ENCODE measurements at places on chromosomes 6 and 20.
A peak's percentile ranks its signal among the peaks of the same experiment; 100 is the strongest.

- DNase-seq: no peak
These were observed 524.5 kb downstream of the BMP2 start for GRCh38 chr20:7291946-7292345.

DNA sequence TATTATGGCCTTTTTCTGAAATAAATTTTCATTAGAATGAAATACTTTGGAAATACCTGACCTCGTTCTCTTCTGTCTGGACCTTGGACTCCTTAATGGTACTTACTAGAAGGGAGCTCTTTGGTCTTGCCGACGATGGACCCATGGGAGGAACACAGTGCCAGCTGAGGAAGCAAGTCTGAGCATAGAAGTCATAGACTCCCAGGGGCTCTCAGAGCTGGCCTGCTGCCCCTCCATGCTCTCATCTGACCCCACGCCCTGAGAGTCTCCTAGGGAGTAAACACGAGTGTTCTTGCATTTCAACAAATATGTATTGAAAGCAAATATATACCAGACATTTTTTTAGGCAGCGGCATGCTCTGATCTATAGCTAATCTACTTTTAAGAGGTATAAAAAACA is 87.8 kb downstream of the PLEKHG1 start:
- no peak for DNase-seq

DNA sequence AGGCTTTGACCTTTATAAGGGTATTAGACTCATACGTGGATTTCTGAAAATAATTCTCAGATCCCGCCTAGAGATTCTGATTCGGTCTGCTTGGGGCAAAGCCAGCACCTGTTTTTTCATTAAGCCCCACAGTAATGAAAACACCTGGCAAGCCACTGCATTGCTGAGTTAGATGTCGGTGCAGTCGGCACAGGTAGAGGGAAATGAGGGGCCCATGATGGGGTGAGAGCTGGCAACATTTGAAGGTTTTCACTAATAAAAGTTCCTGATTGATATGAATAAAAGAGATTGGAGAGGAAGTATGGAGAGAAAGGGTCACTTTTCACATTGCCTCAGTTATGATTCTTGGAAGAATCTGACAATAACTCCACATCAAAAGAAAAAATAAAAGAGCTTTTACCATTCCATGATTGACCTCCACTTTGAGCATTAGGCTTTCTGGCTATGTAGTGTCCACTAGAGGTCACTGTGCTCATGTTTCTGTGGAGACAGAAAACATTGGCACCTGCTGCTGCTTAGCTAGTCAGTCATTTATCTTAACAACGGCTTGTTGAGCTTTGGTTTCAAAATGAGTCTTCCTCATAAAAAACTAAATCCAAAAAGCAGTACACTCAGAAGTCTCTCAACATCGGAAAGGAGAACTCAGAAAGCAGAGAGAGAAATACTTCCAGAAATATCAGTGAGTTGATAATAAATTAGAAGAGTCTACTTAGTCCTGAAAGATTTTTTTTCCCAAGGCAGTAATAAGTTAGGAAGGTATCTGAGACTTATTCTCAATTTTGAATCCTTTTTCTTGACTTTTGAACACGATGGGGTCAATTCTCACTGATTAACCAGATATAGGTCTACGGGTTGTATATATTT is 53.3 kb upstream of the KLHL31 start:
- DNase-seq: peak; percentile 69

DNA sequence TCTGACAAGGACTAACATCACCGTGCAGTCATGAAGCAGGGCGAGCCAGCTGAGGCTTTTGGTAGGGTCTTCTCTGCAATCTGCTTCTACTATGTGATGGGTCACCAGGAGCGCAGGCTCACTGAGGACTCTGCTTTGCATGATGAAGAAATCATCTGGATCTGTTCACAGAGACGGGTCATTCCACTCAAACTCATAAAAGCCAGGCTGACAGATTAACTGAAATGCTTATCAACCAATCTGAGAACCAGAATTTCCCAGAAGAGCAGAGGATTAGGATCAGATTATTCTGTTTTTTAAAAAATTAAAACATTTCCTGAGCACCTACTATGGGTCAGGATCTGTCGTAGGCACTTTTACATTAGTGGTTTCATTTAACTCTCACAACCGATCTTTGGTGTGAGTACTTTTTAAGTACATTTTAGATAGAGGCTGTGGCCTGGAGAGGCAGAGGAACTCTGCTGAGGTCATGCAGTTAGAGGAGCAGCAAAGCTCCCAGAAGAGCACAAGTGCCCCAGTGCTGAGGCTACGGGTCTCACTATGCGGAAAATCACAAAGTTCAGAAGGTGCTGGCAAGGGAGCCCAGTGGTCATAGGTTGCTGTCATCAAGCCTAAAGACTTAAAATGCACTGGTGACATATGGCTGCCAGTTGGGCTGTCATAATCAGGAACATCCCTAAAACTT is 109.1 kb downstream of the BACH2 start:
- DNase-seq: no peak

DNA sequence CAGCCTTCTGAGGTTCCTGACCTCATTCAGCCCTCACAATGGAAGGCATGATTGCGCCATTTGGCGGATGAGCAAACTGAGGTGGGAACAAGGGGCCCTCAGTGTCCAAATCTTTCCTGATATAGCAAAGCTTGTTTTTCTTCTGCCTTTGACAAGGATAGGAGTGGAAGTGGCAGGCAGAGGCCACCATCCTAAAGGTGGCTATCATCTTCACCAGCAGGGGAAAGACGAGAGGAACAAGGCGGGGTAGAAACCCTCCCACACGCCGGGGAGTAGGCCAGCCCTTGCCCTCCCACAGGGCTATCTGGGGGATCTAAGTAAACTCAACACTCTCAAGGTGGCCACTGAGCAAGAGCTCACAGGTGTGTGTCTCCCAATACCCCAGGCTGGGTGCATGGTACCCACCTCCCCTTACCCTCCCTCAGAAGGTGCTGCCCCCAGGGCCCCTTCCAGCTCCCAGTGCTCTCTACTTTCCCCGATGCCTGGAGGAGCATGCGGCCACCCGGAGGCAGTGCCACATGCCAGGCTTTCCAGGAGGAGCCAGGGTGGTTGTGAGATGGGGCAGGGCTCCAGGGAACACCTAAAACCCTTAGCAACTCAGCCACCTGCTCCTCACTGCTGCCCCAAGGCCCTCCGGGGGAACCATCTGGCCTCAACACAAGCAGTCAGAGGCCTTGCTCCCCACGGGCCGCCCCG is 11.2 kb downstream of the SPDEF start:
- DNase-seq: no peak

DNA sequence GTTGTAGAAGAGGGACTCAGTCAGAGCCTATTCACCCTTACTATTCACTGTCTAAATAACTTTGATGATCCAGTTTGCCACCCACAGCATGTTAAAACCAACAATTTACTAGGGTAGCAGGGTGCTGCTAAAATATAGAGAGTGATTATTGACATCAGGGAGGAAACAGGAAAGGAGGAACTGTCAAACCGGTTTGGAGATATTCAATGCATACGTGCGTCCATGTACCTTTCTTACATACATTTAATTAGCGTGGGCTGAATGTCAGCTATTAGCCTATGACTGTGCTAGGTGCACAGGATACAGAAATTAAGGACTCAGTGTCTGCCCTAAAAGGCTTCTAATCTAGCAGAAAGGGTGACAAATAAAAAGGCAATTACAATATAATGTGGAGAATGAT is 57.2 kb downstream of the IL20RA start:
- no peak for DNase-seq

DNA sequence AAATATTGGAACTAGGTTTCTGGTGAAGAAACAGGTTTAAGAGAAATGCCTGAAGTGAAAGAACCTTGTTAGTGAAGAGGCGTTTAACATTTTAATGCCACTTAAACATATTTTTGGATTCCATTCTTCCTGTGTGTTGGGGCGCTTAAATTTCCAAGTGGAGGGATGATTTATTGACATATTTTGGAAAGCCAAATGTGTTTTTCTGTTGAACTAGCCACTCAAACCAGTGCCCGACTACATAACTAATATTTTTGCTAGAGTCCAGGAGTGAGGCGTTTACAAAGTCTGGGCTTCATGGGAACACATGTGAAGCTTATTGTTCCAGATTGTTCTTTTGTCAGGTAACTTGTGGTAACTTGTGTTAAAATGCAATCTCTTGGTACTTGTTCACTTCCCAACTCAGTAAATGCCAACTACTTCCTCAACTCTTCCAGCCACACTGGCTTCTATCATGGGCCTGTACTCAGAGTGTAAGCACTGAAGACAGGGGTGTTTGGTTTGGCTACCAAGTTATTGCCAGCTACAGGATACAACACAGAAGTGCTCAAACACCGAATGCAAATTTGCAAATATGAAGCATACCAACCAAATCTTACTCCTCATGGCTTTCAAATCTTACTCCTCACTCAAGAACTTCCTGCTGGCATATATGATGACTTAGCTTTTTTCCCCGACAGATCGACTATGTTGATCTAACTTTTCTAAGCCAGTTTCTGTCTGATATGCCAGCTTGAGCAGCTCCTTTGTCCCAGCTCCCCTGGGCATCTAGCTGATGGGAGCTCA is 2.0 kb upstream of the ZNFX1 start:
- DNase-seq: no peak

DNA sequence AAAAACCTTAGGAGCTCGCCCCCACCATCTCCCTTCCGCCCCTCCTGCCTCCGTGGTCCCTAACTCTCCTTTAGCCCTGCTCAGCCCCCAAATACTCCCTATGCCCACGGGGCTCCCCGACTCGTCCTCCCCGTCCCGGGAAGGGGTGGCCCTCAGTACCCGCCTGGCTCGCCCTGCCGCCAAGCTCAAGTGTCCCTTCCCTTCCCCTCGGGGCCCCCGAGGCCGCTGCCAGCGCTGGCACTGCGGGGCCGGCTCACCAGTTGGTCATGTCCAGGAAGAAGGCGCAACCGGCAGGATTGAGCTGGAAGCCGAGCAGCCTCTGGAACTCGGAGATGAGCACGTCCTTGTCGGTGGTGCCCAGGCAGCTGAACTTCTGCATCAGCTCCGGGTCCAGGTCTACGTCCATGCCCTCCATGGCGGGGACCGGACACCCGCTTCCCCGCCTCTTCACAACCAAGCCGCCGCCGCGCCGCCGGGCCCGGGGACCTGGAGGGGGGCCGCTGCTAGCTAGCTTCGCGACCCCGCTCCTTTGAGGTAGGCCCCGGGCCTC is 303 bp downstream of the ILRUN start:
- DNase-seq: no peak

- DNase-seq: no peak
These were observed 236.3 kb downstream of the MAFB start for GRCh38 chr20:40452758-40453157.

GRCh38 chr20:4937407-4938319 is 63.6 kb downstream of the SLC23A2 start:
- no peak for DNase-seq

GRCh38 chr20:15658295-15658694 is 915.0 kb downstream of the KIF16B start:
- DNase-seq: no peak

DNA sequence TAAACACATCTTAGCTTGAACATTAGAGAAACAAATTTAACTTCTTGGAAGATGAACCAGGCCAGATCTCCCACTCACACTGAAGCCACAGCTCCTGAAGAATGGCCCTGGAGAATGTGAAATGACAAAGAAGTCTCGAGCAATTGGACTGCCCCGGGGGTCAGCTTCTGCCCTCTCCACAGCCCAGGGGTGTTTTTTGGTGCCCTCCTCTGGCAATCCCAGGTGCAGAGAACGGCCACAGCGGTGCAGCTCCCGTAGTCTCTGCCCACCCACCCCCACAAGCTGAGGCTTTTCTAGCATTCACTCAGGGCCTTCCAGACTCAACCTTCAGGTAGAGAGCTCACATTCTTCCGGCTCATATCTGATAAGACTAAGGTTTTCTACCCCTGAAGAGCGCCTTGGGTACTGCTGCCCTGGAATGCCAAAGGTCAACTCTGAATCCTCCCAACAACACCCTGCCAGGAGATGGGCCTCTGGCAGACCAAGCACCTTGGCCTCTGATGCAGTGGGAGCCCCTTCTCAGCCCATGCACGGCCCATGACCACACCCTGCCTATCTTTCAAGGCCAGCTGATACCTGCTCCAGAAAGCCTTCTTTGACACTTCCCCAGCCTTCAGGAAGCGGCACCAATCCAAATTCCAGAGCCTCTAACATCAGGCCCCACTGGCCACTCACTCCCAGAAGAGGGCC is 208.3 kb downstream of the SYNDIG1 start:
- DNase-seq: no peak

- no peak for DNase-seq
These were observed 463.3 kb downstream of the DOK5 start for GRCh38 chr20:54938707-54939106.

- DNase-seq: no peak
These were observed 47.2 kb upstream of the FAM50B start for GRCh38 chr6:3801960-3802359.

DNA sequence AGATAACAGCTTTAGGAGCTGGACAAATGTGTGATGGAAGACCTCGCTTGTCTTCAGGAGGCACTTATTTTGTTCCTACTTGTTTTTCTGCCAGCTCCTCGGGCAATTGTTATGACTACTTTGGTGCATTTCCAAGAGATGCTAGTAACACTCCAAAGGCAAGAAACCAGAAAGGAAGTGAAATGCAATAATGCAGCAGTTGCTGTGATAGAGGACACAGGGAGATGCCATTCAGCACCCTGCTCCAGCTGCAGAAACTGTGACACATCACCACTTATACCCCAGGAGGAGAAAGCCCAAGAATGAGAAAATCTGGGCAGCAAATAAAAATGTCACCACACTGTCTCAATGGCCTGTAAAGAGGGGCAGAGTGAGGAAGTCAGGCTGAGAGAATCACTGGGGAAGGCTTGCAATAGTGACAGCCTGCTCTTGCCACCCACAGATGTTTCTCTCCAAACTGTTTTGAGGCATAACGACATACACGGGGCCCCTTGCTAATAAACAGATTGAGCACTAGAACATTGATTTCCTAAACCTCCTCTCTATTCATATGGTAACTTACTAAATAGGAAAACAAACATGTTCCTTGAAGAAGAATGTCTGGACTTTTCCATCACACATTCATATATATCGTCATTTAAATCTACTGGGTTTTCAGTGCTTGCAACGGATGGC is 231.0 kb upstream of the PRND start:
- no peak for DNase-seq

- peak; percentile 42 for DNase-seq
These were observed 26.6 kb downstream of the RIN2 start for GRCh38 chr20:19784511-19785172.

GRCh38 chr20:48690888-48691287 is 136.9 kb downstream of the PREX1 start:
- no peak for DNase-seq
